ENCODE measurements at places on chromosomes 7 and 10.
A peak's percentile ranks its signal among the peaks of the same experiment; 100 is the strongest.

DNA sequence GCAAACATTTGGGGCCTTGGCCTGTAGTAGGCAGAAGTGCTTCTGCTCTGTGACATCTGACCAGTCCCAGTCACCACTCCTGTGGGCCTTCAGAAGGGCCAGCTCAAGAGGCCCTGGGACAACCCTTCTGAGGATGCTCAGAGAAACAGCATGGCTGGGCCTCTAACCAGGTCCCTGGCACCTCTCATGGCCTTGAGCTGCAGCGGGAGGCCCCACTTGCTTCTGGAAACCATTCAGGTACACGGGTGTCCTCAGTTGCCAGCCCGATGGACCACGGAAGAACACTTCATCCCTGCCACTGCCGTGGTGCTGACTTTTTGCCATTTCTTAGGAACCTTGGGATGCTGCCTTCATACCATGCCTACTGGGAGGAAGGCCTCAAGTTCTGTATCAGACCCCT is 57.6 kb downstream of the HSPA12A start:
- no peak for DNase-seq

DNA sequence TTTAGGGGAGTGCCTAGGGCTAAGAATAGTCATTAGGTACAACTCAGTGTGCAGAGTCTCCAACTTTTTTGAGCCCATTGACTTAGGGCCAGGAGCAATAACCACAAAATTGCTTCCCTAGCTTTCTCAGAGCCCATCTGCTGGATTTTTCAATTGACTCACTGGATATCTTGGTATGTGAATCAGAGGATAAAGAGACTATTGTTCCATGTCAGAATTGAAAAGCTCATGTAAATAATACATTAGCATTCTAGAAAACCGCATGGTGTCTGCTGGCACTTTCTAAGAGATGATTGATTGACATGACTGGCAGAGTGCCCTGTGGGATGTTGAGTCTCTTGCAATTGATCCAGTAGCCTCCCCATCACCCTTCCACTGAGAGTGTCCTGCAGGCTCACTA is 246.2 kb downstream of the CCDC7 start:
- peak; percentile 61 for DNase-seq

DNA sequence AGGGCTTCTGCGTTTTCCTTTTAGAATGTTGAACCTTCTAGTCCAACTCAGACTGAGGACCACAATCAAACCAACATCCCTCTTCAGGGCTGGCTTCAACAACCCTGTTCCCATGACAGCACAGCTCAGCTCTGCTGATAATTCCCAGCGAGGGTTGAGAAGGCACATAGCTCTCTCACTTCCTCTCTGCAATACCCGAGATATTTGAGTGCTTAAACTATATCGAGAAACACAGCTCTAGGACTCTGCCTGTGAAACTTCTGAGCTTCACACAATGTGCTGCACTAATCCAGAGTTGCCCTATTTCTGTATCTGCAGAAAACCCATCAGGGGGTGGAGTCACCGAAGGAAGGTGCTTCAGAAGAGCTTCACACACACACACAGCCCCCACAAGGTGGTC is 1.6 kb upstream of the ADARB2 start:
- no peak for DNase-seq

DNA sequence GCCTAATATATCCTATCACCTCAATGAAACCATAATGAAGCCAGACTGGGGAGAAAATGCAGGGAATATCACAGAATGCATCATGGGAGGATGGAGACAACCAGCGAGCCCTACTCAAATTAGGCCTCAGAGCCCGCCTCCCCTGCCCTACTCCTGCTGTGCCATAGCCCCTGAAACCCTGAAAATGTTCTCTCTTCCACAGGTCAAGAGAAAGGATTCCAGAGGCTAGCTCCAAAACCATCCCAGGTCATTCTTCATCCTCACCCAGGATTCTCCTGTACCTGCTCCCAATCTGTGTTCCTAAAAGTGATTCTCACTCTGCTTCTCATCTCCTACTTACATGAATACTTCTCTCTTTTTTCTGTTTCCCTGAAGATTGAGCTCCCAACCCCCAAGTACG is 31.5 kb downstream of the PRSS2 start:
- no peak for DNase-seq

- DNase-seq = no peak
These were observed 124.2 kb upstream of the MKLN1 start for GRCh38 chr7:131203291-131203976.

DNA sequence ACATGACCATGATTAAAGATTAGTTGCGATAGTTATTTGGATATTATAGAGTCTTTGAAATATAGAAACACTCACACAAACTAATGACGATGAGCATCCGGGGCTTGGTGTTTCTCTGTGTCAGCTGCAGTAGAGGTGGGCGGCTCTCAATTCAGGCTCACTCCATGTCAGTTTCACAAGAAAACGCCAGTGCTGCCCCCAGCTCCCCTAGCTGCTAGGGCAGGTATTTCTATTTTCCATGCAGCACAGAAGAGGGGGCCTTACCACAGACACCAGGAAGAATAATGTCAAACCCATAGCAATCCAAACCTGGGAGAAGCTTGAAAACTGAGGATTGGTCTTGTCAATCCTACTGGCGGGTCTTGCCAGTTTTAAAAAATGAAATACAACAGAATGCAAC is 197.1 kb downstream of the PHTF2 start:
- DNase-seq = no peak

DNA sequence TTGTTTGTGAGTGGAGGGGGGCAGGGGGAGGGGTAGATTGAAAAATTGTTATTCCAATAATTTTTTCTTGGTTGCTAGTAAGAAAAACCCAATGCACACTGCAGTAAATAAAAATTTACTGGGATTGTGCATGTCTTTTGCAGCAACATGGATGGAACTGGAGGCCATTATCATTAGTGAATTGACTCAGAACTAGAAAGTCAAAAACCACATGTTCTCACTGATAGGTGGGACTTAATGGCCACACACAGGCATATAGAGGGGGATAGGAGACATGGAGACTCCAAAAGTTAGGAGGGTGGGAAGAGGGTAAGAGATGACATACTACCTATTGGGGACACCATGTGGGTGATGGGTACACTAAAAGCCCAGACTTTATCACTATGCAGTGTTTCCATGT is 67.2 kb downstream of the BUB3 start:
- no peak for DNase-seq

DNA sequence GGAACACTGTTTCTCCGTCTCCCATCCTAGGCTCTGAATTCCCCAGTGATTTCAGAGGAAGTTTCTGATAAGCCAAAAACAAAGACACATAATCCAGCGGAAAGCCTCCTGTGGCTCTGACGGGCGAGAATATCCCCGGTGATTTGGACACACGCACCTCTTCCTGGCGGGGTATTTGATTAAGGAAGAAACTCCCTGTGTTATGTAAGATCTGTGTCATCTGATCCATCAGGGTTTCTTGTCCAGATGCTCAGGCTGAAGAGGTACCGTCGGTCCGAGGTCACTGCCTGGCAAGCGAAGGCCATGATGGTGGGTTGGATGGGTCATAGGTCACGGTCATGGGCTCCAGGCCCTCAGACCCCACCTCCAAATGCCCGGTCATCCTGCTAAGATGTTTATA is 39.6 kb upstream of the DNAJB6 start:
- DNase-seq = no peak

DNA sequence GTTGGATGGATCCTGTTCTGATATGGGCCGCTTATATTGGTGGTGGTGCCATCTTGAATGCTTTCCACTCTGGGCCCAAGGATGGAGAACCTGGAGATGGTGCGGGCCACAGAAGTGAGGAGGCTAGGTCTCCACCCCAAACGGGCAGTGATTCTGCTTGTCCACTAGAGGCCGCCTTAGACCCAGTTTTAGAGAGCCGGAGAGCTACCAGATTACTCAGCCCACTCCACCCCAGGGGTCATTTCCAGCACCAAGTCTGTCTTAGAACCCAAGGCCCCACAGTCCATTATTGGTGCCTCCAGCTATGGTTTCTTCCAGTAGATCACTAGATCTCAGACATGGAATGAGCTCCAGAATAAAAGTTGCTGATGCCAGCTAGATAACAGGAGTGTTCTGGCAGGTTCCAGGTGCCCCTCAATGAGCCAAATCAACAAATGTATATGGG is 11.8 kb upstream of the CAMK2G start:
- DNase-seq = peak; percentile 74

DNA sequence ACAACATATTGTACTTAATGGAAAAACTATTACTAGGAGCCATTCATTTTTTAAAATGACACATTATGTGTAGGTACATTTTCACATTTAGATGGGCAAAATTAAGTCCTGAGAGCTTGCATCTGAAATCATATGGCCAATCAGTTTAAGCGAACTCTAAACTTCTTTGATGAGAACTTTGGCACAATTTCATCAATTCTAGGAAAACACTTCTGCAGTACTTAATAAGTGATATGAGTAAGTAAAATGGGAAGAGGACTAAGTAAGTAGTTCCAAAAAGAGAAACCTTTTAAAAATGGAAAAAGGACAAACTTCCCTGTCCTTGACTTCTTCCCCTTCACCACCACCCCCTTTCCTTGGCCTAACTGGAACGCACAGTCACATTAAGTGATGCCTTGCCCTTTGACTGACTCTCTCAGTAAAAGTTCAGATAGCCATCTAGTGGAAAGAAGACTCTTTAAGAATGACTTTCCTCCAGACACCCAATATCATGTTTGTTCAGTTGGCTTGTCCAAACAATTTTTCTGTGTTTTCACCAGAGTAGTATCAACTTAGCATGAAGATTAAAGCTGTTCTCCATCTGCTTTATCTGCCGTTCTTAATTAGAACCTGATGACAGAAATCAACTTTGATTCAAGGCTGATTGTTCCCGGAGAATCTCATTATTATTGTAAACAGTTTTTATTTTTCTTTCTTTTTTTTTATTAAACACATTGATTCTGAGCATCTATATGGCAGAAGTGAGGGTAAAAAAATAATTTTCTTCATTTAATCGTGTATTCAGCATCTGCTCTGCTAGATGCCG is 45.1 kb downstream of the CNNM2 start:
- DNase-seq = no peak

DNA sequence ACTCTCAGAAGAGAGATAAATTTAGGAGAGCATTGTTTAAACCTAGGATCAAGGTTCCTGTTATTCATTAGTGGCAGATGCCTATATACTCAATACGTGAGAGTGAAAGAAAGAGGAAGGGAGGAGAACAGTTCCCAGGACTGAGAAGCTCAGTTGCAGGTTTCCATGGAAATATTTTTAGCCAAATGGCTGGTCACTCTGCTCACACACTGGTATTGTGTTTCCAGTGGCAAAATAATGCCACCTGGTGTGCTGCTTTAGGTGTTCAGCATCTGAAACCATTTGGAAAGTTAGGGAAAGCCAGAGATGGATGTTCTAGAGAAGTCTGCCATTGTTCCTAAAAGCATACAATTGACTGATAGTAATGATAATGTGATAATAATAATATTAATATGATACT is 827.7 kb downstream of the SORCS3 start:
- no peak for DNase-seq

GRCh38 chr10:94194256-94194655 is 168.5 kb downstream of the NOC3L start:
- DNase-seq = peak; percentile 49

DNA sequence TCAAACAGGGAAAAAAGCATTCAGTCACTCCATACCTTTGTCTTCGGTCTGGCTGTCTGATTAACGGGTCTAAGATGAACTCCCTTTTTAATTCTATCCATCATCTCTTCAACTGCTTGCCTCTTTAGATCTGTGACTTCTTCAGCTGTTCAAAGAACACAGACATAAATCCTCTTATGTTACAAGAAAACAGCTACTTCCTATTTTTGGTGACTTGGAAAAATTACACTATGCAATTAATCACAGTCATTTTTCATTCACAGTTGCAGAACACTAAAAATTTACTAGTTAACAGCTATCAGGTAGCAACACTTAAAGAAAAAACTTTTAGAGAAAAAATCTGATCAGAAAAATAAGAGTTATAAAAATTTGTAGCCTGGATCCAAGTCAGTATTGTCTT is 66.0 kb downstream of the ENO4 start:
- no peak for DNase-seq

Data from brain microvascular endothelial cell (primary cell).